ENCODE measurements at places on chromosomes 2 and 18.

- DNase-seq: no peak
Observed at GRCh38 chr2:74573747-74574562, 19.4 kb downstream of the DOK1 start.

GRCh38 chr2:237485844-237486243, 1.2 kb upstream of the MLPH start:
- no peak for DNase-seq

DNA sequence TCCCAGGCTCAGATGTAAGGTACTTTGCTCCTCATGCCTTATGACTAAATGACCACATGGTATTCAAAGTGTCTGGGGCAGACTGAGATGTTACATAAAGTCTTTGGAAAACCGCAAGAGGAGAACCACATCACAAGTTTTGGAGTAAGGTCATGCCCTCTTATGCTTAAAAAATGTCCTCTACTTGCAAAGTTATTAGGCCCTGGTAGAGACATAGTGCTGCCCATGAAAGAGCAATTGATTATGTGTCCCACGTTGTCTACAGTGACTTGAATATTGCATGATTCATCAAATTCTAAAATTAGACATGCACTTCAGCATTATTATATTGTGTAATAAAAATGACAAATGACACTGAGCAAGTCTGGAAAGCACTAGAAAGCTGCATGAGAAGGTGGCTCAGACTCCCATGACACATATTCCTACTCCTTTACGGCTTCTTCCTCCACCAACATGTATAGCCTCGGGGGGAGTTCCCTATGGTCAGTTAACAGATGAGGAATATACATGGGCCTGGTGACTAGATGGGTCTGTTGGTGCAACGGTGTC, 602.6 kb upstream of the VRK2 start:
- DNase-seq: no peak

GRCh38 chr2:35063836-35064235, 1291.7 kb upstream of the CRIM1 start:
- DNase-seq: no peak
